CD4-positive, alpha-beta T cell treated with Interleukin-10 for 1 hour (primary cell): ENCODE measurements at places on chromosomes 4 and X.

GRCh38 chr4:96025011-96025410, 185.1 kb downstream of the PDHA2 start:
- DNase-seq = no peak

DNA sequence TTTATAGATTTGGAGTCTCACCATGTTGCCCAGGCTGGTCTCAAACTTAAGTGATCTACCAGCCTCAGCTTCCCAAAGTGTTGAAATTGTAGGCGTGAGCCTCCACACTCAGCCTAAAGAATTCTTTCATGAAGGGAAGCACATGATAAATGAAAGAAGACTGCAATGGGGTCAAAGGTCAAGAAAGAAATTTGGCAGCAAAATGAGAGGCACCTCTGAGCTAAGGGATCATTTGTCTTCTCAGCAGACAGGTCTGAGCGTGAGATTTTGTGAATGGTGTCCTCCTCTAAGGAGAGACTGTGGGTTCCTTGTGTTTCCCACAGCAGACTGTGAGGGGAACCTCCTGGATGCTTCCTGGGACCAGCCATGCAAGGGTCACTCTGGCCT, 57.5 kb upstream of the EGFL6 start:
- no peak for DNase-seq

DNA sequence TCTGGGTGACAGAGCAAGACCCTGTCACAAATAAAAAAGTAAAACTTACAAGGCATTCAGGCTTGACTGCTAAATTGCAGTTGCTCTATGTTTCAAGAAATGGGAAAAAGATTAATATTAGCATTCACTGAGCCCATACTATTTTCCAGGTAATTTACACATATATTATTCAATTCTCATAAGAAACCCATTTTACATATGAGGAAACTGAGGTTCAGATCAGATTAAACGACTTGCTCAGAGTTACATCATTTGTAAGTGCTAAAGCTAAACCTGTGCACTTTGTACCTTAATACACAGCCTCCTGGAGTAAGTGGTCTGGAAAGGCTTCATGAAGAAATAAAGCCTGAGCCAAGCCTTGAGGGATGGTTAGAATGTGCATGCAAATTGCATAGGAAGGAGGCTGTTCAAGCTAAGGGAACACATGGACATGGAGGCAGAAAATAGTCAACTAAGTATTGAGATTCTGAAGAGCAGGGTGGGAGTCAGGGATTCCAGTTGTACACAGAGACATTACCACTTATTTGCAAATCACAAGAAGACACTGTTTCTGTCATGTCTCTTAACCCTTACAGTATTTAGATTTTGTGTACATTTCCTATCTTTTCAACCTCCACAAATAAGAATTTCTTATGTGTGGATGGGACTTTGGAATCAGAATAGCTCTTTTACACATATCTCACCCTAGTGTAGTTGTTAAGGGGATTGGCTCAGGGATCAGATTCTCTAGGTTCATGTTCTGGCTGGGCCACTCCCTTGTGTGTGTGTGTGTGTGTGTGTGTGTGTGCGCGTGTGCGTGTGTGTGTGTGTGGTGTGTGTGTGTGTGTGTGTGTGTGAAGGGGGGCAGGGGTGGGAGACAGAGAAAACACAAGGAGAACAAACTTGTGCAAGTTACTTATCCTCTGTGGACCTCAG, 113.4 kb downstream of the TMEM164 start:
- no peak for DNase-seq

DNA sequence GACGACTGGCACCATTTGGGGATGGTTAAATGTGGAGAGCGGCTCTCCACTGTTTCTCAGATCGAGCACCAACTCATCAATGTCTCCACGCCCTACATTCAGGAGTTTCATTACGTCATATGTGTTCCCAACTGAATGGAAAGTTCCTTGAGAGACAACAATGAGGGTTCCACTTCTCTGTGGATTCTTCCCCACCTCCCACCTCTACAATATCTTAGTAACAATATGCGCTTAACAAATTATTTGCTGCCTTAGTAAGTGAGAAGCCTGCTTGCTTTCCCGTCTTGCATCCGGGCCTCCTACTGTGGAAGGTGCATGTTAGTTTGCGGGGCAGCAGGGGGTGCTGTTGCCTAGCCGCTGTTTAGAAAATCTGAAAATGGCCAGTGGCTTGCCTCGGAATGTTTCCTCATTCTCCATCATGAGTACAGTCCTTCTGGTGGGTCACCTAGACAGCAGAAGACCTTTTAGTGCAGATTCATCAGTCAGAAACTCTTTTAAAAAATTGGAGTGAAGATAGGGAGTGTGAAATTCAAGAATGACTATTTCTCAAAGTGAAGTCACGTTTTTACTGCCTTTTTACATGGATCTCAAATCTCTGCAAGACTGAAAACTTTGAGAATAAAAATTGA, 55.7 kb downstream of the PHOX2B start:
- peak; percentile 19 for DNase-seq

DNA sequence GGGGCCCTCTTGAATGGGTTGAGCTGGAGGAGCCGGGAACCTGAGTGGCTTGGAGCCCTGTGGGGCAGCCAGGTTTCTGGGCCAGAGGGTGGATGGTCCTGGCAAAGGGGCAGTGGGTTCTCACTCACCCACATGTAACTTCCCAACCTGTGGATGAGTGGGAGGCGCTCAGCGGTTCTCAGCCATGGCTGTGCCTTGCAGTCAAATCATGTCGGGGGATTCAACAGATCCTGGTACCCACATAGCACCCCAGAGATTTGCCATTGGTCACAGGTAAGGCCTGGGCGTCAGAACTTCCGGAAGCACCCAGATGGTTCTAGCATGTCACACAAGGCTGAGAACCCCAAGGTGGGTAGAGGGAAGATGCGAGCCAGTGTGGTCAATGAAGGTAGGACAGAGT, 21.9 kb upstream of the CLCN4 start:
- DNase-seq = no peak

GRCh38 chr4:3437582-3437936, 4.2 kb upstream of the HGFAC start:
- DNase-seq = no peak

DNA sequence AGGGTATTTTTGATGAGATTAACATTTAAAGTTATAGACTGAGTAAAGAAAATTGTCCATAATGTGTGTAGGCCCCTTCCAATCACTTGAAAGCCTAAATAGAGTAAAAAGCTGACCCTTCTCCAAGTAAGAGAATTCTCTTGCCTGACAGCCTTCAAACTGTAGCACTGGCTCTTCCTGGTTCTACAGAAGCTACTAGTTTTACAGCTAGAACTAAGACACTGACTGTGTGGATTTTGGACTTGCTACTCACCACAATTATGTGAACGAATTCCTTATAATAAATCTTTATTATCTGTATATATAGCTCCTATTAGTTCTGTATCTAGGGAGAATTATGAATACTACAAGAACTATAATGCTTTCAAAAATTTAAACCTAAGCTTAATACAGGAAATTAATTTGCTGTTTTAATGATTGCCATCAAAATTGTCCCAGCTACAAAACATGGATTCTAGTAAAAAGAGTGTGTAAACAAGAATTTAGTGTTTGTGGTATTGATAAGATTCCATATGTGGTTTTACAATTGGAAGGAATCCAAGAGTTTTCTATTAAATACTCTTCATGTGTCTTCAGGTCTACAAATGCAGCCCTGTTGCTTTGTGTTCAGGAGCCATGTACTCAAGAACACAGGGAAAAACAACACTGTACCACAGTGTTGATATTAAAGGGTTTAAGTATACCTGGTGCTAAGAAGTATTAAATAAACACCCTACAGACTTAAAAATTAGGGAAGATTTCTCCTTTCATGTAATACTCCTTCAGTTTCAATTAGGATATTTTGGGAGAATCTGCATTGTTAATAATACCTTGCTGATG, 366.5 kb downstream of the CXXC4 start:
- DNase-seq = no peak

DNA sequence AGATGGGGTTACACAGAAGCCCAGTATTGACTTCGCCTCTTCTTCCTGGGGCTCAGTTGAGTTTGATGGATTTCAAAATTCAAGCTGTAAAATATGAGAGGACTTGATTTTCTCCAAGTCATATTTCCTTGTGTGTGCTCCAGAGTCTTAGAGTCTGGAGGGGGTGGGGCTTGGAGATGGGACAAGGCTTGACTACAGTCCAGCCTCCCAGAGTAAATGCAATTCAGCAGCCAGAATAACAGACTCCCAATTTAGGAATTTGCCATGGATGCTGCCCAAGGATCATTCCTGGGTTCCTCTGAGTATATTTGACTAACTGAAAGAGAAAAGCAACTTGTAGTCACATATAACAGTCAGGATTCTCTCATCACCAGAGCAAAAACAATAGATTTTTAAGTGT, 53.7 kb upstream of the RBPJ start:
- DNase-seq = no peak
